ENCODE measurements at places on chromosomes 16 and 17.

GRCh38 chr16:64234200-64234599, 887.7 kb downstream of the CDH11 start:
- DNase-seq, result no peak

DNA sequence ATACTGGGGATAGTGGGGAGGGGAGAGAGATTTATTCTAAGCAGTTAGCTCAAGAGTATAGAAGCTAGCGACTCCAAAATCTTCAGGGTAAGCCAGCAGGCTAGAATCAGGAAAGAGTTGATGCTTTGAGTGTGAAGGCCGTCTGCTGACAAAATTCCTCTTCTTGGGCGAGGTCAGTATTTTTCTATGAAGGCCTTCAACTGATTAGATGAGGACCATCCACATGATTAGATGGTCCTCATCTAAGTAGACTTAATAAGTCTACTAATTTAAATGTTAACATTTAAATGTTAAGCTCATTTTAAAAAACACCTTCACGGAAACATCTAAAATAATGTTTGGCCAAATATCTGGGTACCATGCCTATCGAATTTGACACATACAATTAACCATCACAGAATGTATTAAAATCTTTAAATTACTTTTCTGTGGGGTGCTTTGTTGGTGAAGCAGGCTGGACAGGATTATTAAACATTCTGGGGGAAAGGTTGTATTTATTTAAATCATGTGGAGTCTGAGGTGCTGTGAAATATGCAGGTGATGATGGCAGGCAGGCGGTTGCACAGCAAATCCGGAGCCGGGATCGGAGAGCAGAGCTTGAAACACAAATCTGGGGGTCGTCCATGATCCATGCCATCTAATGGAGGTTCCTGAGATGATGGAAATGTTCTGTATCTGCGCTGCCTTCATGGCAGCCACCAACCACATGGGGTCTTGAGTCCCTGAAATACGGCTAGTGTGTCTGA, 49.8 kb upstream of the ADORA2B start:
- DNase-seq, result no peak

GRCh38 chr16:23081675-23082119, 67.6 kb downstream of the USP31 start:
- no peak for DNase-seq

DNA sequence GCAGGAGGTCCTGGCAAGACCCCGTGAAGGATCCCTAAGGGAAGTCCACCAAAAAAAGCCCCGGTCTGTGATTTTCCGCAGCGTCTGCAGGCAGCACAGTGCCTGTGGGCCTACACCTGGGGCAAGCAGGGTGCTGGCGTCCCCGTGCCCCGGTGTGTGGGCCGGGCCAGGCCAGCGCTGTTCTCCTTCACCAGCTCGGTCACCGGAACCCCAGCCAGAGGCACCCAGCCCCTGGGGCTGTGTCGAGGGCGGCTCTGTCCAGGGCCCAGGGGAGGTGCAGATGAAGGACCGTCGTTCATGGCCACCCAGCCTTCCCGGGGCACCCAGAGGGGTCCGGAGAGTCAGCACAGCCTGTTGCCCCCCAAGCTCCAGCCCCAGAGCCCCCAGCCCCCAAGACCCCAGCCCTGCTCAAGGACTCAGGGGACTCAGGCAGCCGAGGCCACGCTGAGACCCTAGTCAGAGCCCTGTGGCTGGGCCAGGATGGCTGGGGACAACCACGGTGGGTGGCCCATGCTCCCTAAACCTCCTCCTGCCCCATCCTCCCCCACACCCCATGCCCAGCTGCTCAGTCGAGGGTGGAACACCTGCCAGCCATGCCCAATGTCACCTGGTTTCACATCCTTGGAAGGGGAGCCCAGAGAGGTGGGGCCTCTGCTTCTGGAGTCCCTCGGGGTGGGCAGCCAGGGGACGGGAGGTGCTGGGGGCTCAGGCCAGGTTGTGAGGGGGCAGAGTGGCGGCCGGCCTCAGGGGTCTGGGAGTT, 5.7 kb upstream of the C1QTNF8 start:
- no peak for DNase-seq

- DNase-seq, result no peak
Observed at GRCh38 chr17:63445571-63445953, 544 bp downstream of the CYB561 start.

DNA sequence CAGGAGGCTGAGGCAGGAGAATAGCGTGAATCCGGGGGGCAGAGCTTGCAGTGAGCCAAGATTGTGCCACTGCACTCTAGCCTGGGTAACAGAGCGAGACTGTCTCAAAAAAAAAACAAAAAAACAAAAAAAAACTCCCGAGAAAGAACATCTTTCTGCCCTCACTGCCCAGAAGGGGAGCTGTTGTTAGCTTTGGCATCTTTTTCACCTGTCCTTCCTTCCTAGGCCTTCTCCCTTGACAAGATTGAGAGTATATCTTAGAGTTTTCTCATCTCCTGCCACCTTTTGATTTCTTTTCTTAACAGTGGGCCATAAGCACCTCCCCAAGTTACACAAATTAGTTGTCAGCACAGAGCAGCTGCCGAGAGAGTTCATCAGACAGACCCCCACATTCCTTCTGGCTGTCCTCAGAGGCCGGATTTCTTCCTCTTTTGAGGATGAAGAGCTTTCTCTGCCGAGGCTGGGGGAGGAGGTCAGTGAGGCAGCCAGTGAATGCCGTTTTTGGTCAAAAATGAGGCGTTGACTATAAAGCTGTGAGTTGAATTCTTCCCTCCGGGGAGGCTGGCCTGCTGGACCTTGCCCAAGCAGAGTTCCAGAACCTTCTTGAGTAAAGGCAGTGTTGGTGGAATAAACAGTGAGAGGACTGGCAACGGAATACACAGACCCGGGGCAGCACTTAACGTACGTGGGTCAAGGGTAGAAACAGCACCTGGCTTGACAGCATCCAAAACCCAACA, 127.0 kb downstream of the ABCC6 start:
- DNase-seq, result no peak

- DNase-seq, result no peak
Observed at GRCh38 chr16:53078765-53079485, 24.1 kb downstream of the CHD9 start.

DNA sequence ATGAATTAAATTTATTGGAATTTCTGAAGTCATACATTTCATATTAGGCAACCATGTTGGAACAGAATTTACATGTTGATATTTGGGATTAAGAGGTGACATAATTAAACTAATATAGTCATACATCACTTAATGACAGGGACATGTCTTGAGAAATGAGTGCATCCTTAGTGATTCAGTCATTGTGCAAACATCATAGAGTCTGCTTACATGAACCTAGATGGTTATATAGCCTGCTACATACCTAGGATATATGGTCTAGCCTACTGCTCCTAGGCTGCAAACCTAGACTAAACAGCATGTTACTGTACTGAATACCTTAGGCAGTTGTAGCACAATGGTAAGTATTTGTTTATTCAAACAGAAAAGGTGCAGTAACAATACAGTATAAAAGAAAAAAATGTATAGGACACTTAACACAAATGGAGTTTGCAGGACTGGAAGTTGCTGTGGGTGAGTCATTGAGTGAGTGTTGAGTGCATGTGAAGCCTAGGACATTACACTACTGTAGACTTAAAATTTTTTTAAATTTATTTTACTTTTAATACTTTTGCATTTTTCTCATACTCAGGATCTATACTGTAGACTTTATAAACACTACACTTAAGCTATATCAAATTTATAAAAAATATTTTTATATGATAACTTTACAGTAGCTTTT, 85.6 kb downstream of the OMG start:
- DNase-seq, result no peak

- DNase-seq, result no peak
Observed at GRCh38 chr17:12821376-12821940, 32.2 kb downstream of the ARHGAP44 start.

GRCh38 chr17:12050646-12051225, 30.1 kb downstream of the MAP2K4 start:
- no peak for DNase-seq

Measured in A172 (cell line).